Type B pancreatic cell (in vitro differentiated cells): ENCODE measurements at places on chromosomes 11 and 22. TPM values are rescaled to one million over a fixed set of nuclear protein-coding genes. Genes with fewer than 3 reads are reported as not detected.

DNA sequence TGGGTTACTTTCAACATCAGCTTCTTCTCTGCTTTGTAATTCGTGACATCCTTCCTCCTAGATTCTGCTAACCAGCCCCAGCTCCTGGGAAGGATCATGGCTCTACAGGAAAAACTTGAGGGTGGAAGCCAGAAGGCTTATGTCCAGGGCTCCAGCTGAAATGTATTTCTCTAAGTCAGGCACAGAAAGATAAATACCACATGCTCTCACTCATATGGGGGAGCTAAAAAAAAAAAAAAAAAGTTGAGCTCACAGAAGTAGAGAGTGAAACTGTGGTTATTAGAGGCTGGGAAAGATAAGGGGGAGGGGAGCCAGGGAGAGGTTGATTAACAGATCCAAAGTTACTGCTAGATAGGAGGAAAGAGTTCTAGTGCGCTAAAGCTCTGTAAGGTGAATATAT, 74.9 kb downstream of the DSCAML1 start:
- H3K4me1 ChIP-seq: peaks cover 56% of the 10 kb centered on the region
- peak overlapping the region; percentile 12 for H3K27ac ChIP-seq
- peaks cover 14% of the 10 kb centered on the region for H3K27me3 ChIP-seq
- peak overlapping the region; percentile 3 for H3K4me3 ChIP-seq
- DNase-seq: no peak

- H3K4me3 ChIP-seq: no peak overlapping the region
- H3K4me1 ChIP-seq: peaks cover 11% of the 10 kb centered on the region
- no peak overlapping the region for H3K27ac ChIP-seq
- peaks cover 12% of the 10 kb centered on the region for H3K27me3 ChIP-seq
Observed at GRCh38 chr11:114309517-114309916, 13.3 kb downstream of the NNMT start.

- no peak overlapping the region for H3K4me3 ChIP-seq
- peaks cover 11% of the 10 kb centered on the region for H3K4me1 ChIP-seq
- no peaks in the 10 kb centered on the region for H3K36me3 ChIP-seq
- H3K27me3 ChIP-seq: peaks cover 3% of the 10 kb centered on the region
Observed at GRCh38 chr11:15662285-15662684, 547.6 kb downstream of the INSC start.

DNA sequence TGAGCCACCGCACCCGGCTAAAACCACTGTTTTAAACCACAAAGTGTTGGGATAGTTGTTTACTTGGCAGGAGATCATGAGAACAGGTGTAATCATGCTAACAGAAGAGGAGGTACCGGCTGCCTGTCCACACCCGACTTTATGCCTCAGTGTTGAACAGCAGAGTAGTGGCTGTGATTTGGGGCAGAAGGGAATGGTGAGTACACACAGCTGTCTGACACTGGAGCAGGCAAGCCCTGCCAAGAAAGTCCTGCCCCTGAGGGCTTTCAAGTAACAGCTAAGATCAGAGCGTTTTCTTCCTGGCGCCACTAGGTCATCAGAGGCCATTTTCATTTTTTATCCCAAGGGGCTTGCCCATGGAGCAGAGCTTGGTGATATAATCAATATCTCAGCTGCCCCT, 8.1 kb downstream of the CDKN1C start:
- no peak for DNase-seq
- H3K27ac ChIP-seq: no peak overlapping the region
- H3K36me3 ChIP-seq: peaks cover 5% of the 10 kb centered on the region

DNA sequence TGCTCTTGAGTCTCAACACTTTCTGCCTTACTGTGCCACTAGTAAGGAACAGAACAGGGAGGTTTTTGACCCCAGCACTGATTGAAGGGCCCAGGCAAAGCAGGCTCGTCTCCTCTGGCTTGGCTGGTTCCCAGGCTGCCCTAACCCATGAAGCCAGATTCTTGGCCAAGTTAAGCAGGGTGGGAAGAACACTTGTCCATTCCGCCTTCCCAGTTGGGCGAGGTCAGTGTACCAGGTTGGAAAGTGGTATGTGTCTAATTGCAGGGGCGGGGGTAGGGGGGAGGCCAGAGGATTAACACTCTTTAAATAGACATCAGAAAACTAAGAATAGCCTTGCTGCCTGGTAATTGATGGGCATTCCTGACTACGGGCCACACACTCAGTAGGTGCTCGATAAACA, 14.4 kb downstream of the TIMP3 start:
- no peaks in the 10 kb centered on the region for H3K27me3 ChIP-seq
- DNase-seq: no peak
- H3K4me1 ChIP-seq: peaks cover 16% of the 10 kb centered on the region
- no peak overlapping the region for H3K4me3 ChIP-seq
- peaks cover 5% of the 10 kb centered on the region for H3K36me3 ChIP-seq

TRIM51 gene
- total RNA-seq: not detected in 2 replicates
